ENCODE measurements at places on chromosomes 12 and 14.

- no peak for DNase-seq
Measured at GRCh38 chr14:65277027-65277426, 135.5 kb upstream of the FUT8 start.

DNA sequence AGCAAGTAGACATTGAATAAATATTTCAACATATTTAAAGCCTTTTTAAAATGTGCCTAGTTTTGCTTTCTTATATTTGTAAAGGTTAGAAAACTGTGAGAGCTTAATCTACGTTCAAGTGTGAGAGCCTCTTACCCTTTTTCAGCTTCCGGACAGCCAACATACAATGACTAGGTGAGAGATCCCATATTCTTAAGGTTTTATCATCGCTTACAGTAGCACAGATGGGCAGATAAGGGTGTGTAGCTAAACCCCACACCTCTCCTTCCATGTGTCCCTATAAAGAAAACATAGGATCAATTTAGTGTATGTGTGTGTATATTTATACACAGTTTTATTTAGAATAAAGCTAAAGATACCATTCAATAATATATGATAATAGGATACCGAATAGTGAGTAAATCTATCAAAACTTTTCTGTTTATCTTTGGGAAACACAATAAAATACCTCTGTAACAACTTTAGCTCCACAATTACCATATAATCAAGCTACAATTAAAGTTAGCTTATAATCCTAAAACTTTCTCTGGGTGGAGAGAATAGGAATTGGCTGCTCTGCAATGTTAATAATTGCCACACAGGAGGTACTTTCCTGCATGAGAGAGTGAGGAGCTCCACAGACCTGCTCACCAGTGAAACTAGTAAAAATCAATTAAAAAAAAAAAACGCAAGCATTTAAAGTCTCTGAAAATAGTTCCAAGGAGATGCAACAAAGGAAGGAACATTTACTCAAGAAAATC, 110.8 kb downstream of the EML5 start:
- DNase-seq = no peak

- DNase-seq = no peak
Measured at GRCh38 chr12:40515041-40515816, 177.0 kb upstream of the CNTN1 start.

DNA sequence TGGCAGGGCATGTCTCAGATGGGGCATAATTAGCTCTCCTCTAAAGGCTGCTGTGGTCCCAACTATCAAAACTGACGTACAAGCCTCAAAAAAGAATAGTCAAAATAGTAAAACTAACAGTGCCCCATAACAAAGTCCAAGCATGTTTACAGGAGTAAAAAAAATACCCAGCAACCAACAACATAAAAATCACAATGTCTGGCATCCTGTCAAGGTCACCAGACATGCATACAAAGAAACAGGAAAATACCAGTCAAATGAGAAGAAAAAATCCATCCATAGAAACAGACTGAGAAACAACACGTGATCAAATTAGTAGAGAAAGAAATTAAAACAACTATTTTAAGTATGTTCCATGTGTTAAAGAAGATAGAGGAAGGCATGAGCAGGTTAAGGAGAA, 131.2 kb upstream of the C14orf180 start:
- DNase-seq = no peak

DNA sequence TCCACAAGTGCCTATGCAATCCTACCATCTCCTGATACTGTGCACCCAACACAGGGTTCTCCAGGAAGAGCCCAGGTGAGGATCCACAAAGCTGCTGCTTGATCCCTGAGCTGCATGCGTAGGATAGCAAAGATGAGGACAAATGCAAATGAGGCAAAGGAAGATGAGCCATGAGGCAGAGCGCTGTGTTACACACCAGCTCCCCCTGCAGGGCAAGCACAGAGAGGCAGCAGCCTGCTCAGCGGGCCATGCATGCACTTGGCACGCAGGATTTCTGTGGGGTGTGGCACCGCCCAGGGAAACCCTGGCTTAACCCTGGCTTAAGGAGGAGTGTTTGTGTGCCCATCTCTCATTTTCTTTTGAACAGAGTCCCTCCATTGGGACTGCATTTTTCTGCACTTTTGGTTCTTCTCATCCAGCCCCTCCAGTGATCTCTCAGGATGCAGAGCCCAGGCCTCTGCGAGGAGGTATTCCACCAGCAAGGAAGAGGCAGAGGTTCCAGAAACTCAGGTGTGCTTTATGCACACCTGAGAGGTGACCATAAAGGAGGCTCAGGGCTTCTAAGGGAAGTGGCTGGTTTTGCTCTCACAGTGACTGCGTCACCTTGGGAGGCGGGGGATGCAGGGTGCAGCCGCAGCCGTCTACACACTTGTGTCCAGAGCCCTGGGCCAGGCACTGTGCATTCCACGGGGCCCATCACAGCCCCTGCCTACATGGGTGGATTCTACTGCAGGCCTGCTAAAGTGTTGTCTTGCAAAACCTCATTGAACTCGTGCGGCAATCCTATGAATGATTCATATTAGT, 973.3 kb upstream of the TMEM132C start:
- no peak for DNase-seq

DNA sequence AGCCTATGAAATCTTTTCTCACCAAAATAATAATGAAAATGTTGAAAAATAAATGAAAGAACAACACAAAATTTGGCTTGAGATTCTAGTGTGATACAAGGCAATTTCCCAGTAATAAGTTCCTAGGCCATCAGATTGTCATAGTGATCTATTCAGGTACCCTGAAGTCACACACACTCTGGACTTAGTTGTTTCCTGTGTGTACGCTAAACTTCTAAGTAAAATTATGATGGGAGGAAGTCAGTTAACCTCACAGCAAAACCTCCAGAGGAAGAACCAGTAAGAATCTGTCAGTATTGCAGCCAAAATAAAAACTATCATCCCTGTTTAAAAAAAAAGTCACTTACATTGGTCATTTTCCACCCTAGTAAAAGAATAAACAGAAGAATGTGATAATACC, 81.9 kb downstream of the DBX2 start:
- DNase-seq = no peak

DNA sequence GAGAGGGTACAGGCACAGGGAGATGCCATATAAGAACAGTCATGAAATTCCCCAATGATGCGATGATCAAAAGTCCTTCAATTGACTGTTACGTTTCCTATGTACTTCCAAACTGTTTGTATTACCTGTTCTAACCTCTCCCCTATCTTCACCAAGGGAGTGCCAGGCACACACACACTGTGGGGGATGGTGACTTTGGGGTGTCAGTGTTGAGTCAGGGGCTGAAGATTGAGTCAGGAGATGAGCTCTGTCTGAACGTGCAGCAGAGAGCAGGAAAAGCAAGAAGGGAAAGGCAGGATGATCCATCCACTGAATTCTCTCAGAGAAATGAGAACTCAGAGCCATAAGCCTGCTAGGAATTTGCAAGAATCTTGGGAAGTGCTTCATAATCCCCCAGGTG, 153.4 kb downstream of the EFCAB11 start:
- DNase-seq = no peak

GRCh38 chr12:126869644-126870043, 1397.3 kb upstream of the TMEM132C start:
- no peak for DNase-seq

DNA sequence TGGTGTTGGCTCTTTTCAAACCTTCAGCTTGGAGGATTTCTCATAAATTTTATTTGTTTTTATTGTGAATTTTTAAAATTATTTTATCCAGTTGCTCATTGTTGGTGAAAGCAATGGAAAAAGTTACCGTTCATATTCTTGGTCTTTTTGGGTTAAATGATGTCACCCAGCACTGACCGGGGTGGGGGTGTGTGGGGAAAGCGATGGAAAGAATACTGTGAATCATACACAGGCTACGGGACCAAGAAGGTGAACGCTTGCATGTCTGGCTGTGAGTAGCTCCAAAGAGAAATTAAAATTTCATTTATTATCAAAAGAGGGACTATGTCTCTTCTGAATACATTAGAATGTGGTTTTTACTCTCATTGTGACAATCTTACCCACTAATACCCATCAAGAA, 430.1 kb downstream of the AEBP2 start:
- DNase-seq = no peak

DNA sequence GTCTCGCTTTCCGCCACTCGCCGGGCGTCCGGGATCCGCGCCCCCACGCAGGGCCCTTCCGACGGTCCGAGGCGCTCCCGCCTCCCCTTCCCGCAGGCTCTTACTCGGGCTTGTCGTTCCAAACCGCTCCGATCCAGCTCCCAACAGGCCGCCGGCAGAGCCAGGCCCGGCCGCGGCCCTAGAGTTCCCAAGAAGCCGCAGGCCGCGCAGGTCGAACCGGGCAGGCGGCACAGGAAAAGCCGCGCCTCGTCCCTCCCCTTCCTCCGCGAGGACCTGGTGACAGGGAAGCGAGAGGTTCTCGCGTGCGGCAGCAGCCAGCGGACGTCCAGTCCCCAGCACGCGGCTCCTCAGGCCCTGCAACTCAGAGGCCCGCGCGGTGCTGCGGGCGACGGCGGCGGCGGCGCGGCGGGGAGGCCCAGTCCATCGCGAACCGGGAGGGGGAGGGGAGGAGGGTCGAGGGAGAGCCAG, 272 bp downstream of the HECTD1 start:
- no peak for DNase-seq

DNA sequence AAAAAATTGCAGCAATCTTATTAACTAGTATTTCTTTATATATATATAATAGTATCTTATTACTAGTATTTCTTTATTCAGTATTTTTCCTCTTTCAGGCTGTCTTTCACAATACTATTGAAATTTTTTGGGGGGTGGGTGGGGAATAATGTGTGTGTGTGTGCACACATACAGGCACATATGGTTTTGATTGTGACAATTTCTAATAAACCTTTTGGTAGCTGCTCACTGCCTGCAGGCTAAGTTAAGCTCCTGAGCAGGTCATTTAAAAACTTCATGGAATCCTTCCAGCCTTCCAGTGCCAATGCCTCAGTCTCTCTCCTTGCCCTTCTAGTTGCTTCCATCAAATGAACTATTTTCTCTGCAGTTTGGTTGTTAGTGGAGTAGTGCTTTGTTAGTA, 490.1 kb downstream of the PCNX1 start:
- no peak for DNase-seq

DNA sequence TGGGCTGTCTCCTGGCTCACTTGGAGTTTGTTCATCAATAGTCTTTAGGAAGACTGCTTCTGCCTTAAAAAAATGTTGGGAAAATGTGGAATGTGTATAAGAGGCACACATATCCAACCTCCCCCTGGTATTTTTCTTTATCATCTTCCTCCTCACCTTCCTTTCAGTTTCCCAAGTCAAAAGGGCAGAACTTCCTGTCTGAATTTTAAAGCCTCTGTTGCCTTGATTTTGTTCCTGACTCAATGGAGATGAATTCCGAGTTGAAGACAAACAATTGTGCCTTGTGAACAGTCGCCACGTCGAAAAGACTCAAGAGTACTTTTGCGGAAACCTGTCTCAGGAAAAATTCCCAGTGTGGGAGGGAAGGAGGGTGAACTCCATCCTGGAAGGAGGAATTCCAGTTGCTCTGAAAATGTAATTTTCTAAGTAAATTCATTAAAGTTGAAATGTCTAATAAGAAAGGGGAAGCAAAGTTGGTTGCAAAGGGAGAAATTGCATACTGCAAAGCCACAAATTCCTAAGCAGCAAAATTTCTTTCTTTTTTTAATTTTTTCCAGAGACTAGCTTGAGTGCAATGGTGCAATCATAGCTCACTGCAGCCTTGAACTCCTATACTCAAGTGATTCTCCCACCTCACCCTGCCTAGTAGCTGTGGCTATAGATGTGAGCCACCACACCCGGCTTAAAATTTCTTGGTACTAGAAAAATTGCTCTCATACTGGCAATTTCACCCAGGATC, 50.2 kb upstream of the ELK3 start:
- DNase-seq = no peak

DNA sequence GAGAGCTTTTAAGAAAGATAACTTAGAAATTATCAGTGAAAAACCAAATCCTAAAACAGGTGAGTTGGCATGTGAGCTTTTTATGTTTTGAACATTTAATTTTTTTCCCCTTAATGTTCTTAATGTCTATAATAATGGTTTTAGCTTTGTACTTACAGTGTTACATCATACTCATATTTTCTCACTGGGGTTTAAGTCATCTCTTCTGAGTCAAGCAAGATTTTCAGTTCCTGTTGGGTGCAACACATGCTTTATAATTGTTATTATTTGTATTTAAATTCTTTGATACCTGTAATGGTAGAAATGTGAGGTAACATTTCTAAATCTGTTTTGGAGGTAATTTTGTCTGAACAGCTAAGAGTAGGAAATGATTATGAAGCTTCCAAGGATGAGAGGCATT, 113.0 kb downstream of the PLEKHA5 start:
- no peak for DNase-seq

DNA sequence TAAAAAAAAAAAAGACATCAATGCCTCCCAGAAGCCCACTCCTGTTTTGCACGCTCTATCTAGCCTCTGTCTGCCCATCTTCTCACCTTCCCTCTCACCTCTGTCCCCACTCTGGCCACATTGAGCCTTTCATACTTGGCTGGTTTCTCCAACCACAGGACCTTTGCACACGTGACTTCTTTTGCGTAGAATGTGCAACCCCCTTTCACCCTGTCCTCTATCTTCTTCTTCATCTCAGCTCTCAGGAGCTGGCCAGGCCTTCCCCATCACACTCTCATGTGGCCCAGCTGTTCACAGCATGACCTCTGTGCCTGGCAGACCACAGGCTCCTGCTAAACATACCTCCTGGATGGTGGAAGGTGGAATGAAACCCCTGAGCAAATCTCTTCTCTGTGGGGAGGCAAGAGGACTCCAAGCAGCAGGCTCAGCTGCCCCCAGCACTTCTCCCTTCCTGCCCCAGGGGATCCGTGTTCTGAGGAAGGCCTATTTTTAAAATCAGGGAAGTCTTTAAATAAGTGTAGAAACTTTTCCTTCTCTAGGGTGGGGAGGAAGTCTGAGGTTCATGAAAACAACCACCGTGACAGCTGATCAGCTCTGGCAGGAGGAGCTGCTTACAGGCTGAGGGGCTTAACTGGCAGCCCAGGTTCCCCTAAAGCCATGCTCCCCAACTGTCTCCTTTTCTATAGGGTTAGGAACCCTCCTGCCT, 11.6 kb downstream of the HVCN1 start:
- no peak for DNase-seq

DNA sequence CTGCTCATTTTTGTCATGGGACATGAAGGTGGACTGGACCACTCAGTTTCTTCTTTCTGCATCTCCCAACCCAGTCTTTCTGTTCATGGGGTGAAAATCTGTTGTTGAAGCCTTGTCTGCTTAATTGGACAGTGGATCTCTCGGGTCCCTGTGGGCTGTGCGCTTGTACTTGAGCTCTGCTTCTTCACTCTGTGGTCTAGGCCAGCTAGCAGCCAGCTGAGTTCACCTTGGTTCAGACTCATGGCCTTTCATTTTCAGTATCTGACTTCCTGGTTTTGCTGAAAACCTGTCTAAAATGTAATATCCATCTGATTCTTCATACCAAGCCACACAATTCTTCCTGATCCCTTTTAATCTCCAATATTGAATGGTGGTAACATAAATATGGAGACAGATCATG, 117.2 kb downstream of the LRRK2 start:
- DNase-seq = no peak

DNA sequence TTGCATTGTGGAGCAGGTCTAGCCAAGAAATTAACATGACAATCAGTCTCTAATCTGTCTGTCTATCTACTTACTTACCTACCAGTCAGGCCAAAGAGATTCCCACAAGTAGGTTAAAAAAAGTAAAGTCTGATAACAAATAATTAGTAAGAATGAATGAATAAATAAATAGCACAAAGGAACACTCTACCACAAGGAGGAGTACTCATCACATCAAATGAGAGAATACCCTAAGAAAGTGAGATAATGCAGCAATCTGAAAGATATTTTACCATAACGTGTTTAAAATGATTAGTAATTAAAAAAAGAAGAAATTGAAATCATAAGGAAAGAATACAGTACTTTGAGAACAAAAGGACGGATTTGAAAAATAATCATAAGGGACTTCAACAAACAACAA, 187.2 kb downstream of the SYNE2 start:
- DNase-seq = no peak

Measured in activated CD8-positive, alpha-beta memory T cell treated with anti-CD3 and anti-CD28 coated beads for 1 hour (primary cell).